Upper lobe of left lung (tissue), 6 donors: ENCODE measurements at places on chromosomes 5 and 9.
A peak's percentile ranks its signal among the peaks of the same experiment; 100 is the strongest.

GRCh38 chr9:106689089-106689488 is 173.9 kb upstream of the ZNF462 start:
- H3K27me3 ChIP-seq: no peaks in the 10 kb centered on the region
- H3K36me3 ChIP-seq: no peaks in the 10 kb centered on the region
- H3K27ac ChIP-seq: no peak overlapping the region

DNA sequence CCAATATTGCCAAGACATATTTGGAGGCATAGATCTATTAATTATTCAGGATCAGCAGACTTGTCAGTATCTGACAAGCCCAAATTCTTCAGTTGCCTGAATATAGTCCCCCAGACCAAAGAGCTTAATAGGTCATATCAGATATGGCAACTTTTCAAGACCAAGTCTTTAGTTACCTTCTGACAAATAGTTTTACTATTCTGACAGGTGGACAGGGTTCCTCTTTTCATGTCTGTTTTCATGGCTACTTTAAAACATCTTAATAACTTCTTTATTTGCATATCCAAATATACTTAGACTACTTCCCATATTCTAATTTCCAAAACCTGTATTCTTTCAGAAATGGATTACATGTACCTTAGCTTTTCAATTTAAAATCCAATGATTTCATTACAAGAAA is 65.4 kb downstream of the AUH start:
- no peaks in the 10 kb centered on the region for H3K4me1 ChIP-seq
- DNase-seq: no peak
- H3K4me3 ChIP-seq: no peak overlapping the region
- peaks cover 12% of the 10 kb centered on the region for H3K36me3 ChIP-seq

GRCh38 chr5:123150089-123150488 is 61.0 kb downstream of the PRDM6 start:
- no peaks in the 10 kb centered on the region for H3K27me3 ChIP-seq
- no peak overlapping the region for H3K27ac ChIP-seq
- H3K36me3 ChIP-seq: no peaks in the 10 kb centered on the region
- no peaks in the 10 kb centered on the region for H3K4me1 ChIP-seq
- DNase-seq: no peak
- no peak overlapping the region for H3K4me3 ChIP-seq

DNA sequence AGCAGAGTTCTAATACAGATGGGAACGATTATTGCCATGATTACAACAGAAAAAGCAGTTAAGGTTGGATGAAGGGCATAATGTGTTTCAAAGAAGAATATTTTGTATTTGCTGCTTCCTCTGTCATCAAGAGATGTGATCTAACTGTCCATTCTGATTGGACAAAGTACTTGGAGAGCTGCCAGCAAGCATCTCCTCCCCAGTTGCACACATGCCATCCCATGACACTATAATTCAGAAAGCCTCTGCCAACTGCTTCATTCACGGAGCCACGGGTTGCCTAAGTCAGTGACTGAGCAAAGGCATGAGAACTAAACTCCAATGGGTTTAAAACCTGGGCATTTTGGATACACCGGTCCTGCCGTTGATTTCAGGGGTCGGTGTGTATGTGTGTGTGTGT is 253.8 kb downstream of the CRB2 start:
- no peaks in the 10 kb centered on the region for H3K36me3 ChIP-seq
- no peak overlapping the region for H3K27ac ChIP-seq
- no peaks in the 10 kb centered on the region for H3K27me3 ChIP-seq
- no peak for DNase-seq

DNA sequence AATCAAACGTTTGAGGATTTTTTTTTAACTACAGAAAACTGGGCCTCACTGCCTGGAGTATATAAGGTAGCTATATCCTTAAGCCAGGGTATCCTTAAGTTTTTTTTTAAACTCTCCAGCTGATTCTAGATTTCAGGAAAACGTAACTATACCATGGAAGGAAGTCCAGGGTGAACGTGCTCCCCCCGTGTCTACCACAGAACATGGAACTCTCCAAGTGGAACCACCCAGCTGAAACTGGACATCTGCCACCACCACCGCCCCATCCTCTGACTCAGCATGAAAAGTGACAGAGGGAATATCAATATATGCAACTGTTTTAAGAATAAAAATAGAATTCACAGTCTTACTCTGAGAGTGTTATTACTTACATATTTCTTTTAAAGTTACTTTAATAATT is 61.3 kb downstream of the DROSHA start:
- H3K27ac ChIP-seq: no peak overlapping the region
- H3K36me3 ChIP-seq: peaks cover 3% of the 10 kb centered on the region
- DNase-seq: no peak
- H3K4me1 ChIP-seq: no peaks in the 10 kb centered on the region
- H3K27me3 ChIP-seq: no peaks in the 10 kb centered on the region
- no peak overlapping the region for H3K4me3 ChIP-seq

GRCh38 chr5:124908581-124909451 is 162.4 kb upstream of the ZNF608 start:
- no peaks in the 10 kb centered on the region for H3K27me3 ChIP-seq
- no peak overlapping the region for H3K4me3 ChIP-seq
- no peak for DNase-seq
- peaks cover 32% of the 10 kb centered on the region for H3K4me1 ChIP-seq

DNA sequence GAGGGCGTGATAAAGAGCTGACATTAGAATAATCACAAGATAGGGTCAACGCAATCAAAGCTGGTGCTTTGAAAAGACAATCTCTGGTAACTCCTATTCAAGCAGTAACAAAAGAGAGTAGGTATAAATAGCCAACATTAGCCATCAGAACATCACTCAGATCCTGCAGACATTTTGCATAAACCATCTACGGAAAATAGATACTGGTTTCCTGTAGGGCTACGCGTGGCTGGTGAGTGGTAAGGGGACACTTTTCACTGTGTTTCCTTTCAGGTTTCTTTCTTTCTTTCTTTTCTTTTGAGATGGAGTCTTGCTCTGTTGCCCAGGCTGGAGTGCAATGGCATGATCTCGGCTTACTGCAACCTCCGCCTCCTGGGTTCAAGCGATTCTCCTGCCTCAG is 22.3 kb downstream of the TTF1 start:
- H3K27ac ChIP-seq: peak overlapping the region; percentile 70
- H3K36me3 ChIP-seq: peaks cover 25% of the 10 kb centered on the region
- no peaks in the 10 kb centered on the region for H3K27me3 ChIP-seq
- DNase-seq: no peak
- no peak overlapping the region for H3K4me3 ChIP-seq
- peaks cover 10% of the 10 kb centered on the region for H3K4me1 ChIP-seq

DNA sequence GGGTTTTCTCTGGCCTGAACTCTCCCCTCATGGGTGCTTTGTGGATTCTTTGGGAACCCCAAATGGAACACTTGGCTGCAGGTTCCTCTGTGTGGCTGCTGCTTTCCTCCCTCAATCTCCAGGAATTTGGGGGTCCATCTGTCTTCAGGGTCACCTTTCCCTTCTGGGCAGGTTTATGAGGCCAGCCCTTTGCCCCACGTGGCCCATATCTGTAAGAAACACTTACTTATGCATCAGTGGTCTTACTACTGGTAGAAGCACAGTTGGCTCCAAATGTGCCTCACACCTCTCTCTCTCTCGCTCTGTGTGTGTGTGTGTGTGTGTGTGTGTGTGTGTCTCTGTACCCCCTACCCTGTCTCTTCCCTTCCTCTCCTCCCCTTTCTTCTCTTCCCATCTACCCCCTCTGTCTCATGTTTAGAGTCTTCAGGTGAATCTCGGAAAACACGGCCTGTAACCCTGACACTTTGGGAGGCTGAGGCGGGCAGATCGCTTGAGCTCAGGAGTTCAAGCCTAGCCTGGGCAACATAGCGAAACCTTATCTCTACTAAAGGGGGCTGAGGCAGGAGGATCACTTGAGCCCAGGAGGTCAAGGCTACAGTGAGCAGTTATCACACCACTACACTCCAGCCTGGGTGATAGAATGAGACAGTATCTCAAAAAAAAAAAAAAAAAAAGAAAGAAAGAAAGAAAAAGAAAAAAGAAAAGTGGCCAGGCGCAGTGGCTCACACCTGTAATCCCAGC is 26.8 kb downstream of the C5orf15 start:
- H3K36me3 ChIP-seq: no peaks in the 10 kb centered on the region
- no peak for DNase-seq
- no peak overlapping the region for H3K27ac ChIP-seq

- no peak overlapping the region for H3K27ac ChIP-seq
- H3K4me1 ChIP-seq: no peaks in the 10 kb centered on the region
- no peak overlapping the region for H3K4me3 ChIP-seq
- no peaks in the 10 kb centered on the region for H3K36me3 ChIP-seq
Observed at GRCh38 chr9:14907696-14908095, 2.5 kb downstream of the FREM1 start.

DNA sequence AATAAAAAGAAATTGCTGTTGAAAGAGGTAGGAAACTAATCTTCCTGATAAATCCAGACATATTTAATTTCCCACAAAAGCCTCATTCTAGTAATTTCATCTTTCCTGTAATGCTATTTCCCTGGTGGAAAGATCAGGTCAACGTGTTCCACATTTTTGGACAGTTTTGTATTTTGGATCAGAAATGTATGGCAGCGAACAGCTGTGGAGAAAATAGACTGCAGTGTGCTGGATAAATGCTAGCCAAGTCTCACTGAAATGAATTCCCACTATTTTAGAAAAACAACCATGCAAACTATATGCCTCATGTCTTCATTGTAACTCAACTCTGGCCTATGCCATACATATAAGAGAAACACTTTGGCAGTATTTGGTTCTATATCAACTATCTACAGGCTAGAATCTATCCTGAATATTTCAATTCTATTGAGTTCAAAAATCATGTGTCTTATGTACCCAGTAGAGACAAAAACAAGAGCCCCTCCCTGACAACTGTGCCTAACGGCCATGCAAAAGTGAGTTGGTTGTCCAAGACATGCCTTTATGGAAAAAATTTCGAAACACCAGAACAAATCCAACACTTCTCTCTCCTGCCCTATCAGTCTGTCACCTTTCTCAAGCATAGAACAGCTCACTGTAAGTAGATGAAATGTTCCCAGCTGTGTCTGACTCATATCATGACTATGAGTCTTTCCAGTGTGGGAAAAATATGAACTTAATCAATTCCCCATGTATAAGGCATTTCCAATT is 191.3 kb upstream of the NREP start:
- no peak for DNase-seq
- no peaks in the 10 kb centered on the region for H3K36me3 ChIP-seq
- no peaks in the 10 kb centered on the region for H3K4me1 ChIP-seq
- no peak overlapping the region for H3K27ac ChIP-seq
- no peak overlapping the region for H3K4me3 ChIP-seq

GRCh38 chr9:72422214-72422613 is 57.2 kb upstream of the ZFAND5 start:
- DNase-seq: no peak
- no peaks in the 10 kb centered on the region for H3K36me3 ChIP-seq
- H3K27me3 ChIP-seq: no peaks in the 10 kb centered on the region

DNA sequence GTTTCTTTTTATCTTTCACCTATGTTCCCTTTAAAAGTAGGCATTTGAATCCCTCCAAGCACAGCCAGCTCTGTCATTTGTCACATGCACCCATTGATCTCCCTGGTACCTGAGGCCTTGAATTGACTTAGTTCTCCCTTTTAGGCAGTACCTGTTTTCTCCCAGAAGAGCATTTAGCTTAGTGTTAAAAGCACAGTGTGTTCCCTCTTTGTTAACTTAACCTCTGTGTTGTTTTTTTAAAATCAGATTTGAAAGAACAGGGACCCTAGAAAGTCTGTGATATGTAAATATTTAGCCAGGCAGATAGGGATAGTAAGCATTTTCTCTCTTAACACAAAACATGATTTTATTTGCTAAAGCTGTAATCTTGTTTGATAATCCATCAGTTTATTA is 113.8 kb upstream of the SPATA31D4 start:
- H3K4me1 ChIP-seq: no peaks in the 10 kb centered on the region
- DNase-seq: no peak
- H3K27me3 ChIP-seq: no peaks in the 10 kb centered on the region
- no peak overlapping the region for H3K27ac ChIP-seq
- no peaks in the 10 kb centered on the region for H3K36me3 ChIP-seq

DNA sequence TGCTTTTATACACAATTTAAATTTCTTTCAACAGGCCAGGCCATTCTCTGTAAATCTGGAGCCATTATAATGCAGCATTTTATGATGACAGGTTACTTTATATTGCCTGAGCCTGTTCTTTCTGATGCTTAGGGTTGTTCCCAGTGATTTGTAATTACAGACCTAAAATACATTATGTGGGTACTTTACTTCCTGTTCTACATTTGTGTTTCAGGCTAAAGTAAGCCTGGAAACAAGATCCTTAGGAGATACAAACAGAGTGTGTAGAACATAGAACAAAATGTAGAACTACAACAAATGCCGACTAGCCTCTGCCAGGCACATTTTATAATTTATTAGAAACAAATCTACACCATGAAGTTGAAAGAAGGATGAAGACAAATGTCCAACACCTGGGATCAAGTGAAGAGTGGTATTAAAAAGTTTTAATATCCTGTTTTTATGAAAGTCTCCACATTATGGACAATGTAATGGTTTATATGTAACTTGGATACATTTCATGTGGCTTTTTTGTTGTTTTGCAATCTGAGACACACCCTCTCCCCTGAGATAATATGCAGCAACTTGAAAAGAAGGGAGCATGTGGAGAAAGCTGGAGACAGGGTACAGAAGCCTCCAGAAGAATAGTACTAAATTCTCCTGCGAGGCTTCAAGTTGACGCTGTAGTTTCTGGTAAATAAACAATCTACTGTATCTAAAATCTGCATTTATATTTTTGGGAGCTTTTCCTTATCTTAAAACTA is 46.9 kb downstream of the VCAN start:
- H3K36me3 ChIP-seq: no peaks in the 10 kb centered on the region
- no peak for DNase-seq
- no peak overlapping the region for H3K27ac ChIP-seq
- H3K27me3 ChIP-seq: no peaks in the 10 kb centered on the region

DNA sequence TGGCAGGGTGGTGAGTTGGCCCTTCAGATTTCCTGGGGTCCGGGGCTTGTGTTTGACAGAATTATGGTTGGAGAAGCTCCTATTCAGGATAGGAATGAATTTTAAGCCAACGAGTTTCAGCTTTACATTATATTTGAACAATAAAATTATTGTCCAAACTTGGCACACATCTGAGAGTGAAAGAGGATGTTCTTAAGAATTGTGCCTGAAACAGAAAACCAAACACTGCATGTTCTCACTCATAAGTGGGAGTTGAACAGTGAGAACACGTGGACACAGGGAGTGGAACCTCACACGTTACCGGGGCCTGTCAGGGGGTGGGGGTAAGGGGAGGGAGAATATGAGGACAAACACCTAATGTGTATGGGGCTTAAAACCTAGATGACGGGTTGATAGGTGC is 111.8 kb upstream of the ACTBL2 start:
- H3K36me3 ChIP-seq: no peaks in the 10 kb centered on the region
- H3K4me3 ChIP-seq: no peak overlapping the region
- no peaks in the 10 kb centered on the region for H3K4me1 ChIP-seq
- no peak overlapping the region for H3K27ac ChIP-seq

GRCh38 chr9:73806876-73807275 is 655.2 kb downstream of the ANXA1 start:
- H3K27me3 ChIP-seq: no peaks in the 10 kb centered on the region
- no peak overlapping the region for H3K4me3 ChIP-seq
- no peak overlapping the region for H3K27ac ChIP-seq
- no peaks in the 10 kb centered on the region for H3K36me3 ChIP-seq
- DNase-seq: no peak

- H3K27me3 ChIP-seq: no peaks in the 10 kb centered on the region
- no peaks in the 10 kb centered on the region for H3K36me3 ChIP-seq
- peak overlapping the region; percentile 99 for H3K27ac ChIP-seq
Observed at GRCh38 chr9:128555180-128555721, 2.9 kb downstream of the SPTAN1 start.

GRCh38 chr5:43141211-43141610 is 20.5 kb downstream of the ZNF131 start:
- peaks cover 2% of the 10 kb centered on the region for H3K36me3 ChIP-seq
- H3K27ac ChIP-seq: no peak overlapping the region
- no peak for DNase-seq
- no peaks in the 10 kb centered on the region for H3K4me1 ChIP-seq
